ENCODE measurements at places on chromosomes 5 and 9.

DNA sequence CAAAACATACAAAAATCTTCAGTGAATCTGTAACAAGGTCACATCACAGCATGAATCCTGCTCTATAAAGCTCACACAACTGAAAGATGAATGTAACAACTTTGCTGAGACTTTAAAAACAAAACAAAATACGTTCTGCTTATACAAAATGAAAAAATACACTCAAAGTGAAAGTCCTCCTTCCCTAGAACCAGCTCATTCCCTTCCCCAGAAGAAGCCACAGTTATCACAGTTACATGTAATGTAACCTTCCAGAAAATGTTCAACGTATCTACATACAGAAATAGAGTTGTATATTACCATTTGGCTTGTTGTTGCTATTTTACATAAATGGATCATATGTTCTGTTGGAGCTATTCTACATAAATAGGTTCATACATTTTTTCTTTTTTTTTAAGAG lies 2.6 kb downstream of the AUH start:
- no peak for DNase-seq

GRCh38 chr5:170739446-170739845 lies 44.1 kb upstream of the GABRP start:
- no peak for DNase-seq

- DNase-seq: no peak
Measured at GRCh38 chr9:96587338-96588315, 32.0 kb downstream of the CDC14B start.

- no peak for DNase-seq
Measured at GRCh38 chr5:179610109-179610902, 13.2 kb downstream of the HNRNPH1 start.

- DNase-seq: no peak
Measured at GRCh38 chr9:694403-695154, 146.9 kb upstream of the DMRT1 start.

DNA sequence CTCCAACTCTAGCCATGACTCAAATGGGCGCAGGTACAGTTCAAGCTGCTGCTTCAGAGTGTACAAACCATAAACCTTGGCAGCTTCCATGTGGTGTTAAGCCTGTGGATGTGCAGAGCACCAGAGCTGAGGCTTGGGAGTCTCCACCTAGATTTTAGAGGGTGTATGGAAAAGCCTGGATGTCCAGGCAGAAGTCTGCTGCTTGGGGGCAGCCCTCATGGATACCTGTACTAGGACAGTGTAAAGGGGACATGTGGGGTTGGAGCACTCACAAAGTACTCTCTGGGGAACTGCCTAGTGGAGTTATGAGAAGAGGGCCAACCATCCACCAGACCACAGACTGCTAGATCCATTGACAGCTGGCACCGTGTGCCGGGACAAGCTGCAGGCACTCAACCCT lies 273.5 kb upstream of the ST8SIA4 start:
- DNase-seq: no peak

DNA sequence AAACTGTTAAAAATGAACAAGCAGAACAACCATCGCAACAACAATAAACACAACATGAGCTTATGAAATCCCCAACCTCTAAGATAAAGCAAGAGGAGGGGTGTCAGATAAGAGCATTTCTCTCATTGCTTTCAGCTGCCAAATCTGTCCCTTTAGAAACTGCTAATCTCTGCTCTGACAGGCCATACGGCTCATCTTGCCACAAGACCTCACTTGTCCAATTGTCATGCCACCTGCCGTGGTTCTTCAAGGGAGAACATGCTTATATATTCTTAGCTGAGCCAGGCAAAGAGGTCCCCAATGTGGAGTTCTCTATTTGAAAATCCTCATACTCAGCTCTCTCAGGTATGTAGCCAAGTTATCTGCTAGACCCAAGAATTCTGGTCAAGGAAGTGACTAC lies 405.0 kb upstream of the TNC start:
- no peak for DNase-seq

All from stimulated activated CD4-positive, alpha-beta T cell treated with anti-CD3 and anti-CD28 coated beads, Interleukin-1b, Interleukin-23, amount 100 ng/mL, for 24 hours (primary cell).